T1000 (cell line): ENCODE measurements at places on chromosomes 7 and 10.

DNA sequence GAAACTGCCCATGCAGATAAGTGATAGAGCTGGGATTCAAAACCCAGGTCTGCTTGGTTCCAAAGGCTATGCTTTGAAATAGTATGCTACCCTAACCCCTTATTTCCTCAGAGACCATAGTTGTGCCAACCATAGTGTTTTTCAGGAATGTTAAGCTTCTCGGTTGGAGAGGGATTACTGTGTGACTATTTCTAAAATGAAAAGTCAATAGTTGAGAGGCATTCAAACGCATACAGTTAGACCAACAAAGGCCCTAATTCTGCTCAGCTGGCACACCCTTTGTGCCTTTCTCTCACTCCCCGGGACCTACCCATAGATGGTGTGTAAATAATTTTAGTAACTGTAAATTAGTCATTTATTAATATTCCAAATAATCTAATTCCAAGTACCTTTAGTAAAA lies 64.6 kb upstream of the RNF148 start:
- DNase-seq: no peak

DNA sequence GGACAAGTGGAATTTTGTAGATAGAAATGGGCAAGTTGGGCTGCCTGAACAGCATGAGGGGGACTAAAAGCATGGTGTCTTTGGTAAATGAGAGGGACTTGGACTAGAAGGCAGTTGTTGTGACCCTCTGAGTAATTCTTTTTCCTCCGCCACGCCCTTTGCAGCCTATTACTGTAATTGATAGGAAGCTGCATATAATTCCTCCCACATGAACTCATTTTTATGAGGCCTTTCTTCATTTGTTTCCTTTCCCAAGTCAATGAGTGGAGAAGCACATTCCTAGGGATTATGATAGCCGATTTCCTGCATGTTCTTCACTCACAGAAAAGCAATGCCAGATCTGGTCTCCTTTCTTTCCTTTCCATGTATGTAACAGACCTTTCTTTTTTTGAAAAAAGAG lies 27.7 kb downstream of the ZSCAN25 start:
- no peak for DNase-seq

- no peak for DNase-seq
Measured at GRCh38 chr7:68147614-68148238, 1151.1 kb downstream of the TYW1 start.

GRCh38 chr10:3907514-3907913 lies 122.5 kb upstream of the KLF6 start:
- DNase-seq: no peak

- DNase-seq: no peak
Measured at GRCh38 chr10:24350070-24350921, 141.4 kb downstream of the KIAA1217 start.

GRCh38 chr7:100088621-100089457 lies at the start of gene COPS6:
COPS6 (plus strand) TSS chr7:100088969; CDS start chr7:100088991, 22 bp downstream.
- peak; percentile 42 for DNase-seq

- DNase-seq: no peak
Measured at GRCh38 chr7:117085769-117086463, 132.6 kb downstream of the ST7 start.

DNA sequence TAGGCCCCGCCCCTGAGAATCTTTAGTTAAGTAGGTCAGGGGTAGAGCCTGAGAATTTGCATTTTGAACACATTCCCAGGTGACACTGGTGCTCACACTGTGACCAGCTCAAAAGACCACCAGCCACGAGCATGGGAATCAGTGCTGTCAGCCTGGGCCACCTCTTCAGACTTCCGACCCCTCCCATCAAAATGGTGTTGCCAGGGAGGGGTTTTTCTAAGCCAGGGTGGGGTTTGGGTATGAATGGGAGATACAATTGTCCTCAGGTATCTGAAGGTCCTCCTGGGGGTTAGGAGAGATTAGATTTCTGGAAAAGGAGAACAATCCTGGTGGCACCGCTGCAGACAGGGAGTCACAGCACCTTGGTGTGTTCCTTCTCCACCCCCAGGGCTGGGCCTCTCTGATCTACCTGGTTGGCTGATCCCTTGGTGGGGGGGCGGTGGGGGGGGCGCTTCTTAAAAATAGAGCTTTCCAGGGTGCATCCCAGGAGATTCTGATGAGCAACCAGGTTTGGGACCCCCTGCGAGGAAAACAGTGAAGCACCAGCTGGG lies 111.5 kb upstream of the ANLN start:
- no peak for DNase-seq
